ENCODE measurements at places on chromosomes 5 and 9. TPM values are rescaled to one million over a fixed set of nuclear protein-coding genes. Genes with fewer than 3 reads are reported as not detected.

The CDC20B gene
- 0.07 TPM for total RNA-seq

The NRARP gene
- 3.6 TPM for total RNA-seq

The LRRC70 gene
- 0.13 TPM for total RNA-seq

The SPAG8 gene
- 0.34 TPM for total RNA-seq

The SLC6A7 gene
- total RNA-seq, result not detected

The QRFP gene
- total RNA-seq, result not detected

The HAVCR1 gene
- total RNA-seq, result 30.4 TPM

The UGT3A2 gene
- total RNA-seq, result not detected
